ENCODE measurements at places on chromosomes 12 and 14. TPM values are rescaled to one million over a fixed set of nuclear protein-coding genes. Genes with fewer than 3 reads are reported as not detected.

LRRC9 gene
- total RNA-seq = not detected

PRKCH gene
- 38.7 TPM for total RNA-seq

SERPINA9 gene
- not detected for total RNA-seq

PRPH gene
- total RNA-seq = 0.31 TPM

GNB3 gene
- 0.46 TPM for total RNA-seq

CISTR gene
- total RNA-seq = not detected

METTL3 gene
- total RNA-seq = 63.9 TPM

CD163L1 gene
- total RNA-seq = 0.49 TPM

MMP17 gene
- not detected for total RNA-seq

- no peak for DNase-seq
Measured at GRCh38 chr12:99152337-99152736, 495.2 kb upstream of the GARIN6 start.

GRCh38 chr12:15662303-15662980 is 126.7 kb downstream of the EPS8 start:
- DNase-seq = no peak

- DNase-seq = no peak
Measured at GRCh38 chr14:32258336-32258993, 55.4 kb upstream of the RNU6-8 start.

DNA sequence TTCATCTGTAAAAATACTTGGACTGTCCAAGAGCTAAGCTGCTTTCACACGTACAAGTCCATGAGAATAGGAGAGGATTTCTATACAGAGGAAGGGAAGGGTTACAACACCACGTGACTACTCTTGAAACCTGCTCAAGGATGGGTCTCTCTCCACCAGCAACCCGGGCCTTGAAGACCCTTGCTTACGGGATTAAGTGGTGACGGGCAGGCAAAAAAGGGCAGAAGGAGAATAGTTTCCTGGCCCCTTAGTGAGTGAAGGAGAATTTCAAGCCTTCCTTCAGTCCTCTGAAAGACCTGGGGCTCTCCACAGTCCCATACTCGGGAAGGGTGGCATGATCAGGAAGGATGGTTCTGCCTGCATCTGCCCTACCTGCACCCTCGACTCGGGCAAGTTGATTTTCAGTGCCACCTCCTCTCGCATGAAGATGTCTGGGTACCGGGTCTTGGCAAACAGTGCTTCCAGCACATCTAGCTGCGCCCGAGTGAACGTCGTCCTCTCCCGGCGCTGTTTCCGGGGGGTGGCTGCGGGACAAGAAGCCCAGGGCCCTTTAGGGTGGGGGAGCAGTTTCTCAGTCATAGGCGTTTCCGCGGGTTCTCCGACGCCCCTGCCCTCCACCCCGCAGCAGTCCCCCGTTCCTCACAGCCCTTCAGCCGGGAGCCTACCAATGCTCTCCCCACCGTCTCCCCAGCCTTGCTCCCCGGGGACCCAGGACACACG is 6.3 kb downstream of the OTX2 start:
- no peak for DNase-seq

- no peak for DNase-seq
Measured at GRCh38 chr12:51942056-51942455, 9.4 kb upstream of the ACVR1B start.

GRCh38 chr12:91877456-91878235 is 268.0 kb downstream of the BTG1 start:
- no peak for DNase-seq

DNA sequence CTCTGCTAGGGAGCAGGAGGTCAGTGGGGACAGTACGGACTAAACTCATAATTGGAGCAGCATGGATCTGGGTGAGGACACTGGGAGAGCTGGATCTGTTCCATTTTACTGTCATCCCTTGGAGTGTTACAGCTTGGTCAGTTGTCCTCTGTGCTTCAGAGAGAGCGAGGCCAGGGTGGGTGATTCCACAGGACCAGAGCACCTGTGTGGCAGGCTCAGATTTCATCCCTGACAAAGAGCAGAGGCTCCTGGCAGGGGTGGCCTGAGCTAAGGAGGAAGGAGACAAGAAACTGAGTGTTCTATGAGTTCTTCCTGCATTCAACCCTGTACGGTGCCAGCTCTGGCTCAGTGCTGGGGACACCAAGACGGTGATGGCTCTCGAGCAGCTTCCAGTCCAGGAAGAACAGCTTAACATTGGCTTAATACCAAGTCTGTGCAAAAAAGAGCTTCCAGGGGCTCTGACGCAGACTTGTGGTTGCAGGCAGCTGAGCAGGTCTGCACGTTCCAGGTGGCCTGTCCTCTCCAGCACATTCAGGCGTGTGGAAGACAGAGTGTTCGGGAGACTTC is 8.4 kb upstream of the PGF start:
- DNase-seq = no peak

- no peak for DNase-seq
Measured at GRCh38 chr14:99454246-99454645, 26.4 kb downstream of the SETD3 start.

- no peak for DNase-seq
Measured at GRCh38 chr12:902581-902980, 46.9 kb downstream of the RAD52 start.

- DNase-seq = no peak
Measured at GRCh38 chr14:104400355-104400754, 179.2 kb upstream of the C14orf180 start.

GRCh38 chr12:14482361-14482760 is 85.3 kb downstream of the PLBD1 start:
- no peak for DNase-seq

GRCh38 chr14:35866595-35867279 is 40.6 kb downstream of the BRMS1L start:
- no peak for DNase-seq

- DNase-seq = peak; percentile 96
Measured at GRCh38 chr12:103924761-103925641, 5.2 kb upstream of the HSP90B1 start.

GRCh38 chr14:96038920-96039632 is at the start of gene C14orf132:
Gene C14orf132, plus strand, starts transcription at chr14:96039362. Its CDS starts 139 bp downstream, at chr14:96039501.
- no peak for DNase-seq

GRCh38 chr12:3272958-3273357 is 195.8 kb downstream of the TSPAN9 start:
- DNase-seq = no peak

GRCh38 chr14:72975770-72976169 is 49.5 kb downstream of the DCAF4 start:
- DNase-seq = no peak

GRCh38 chr12:12902036-12902435 is 10.7 kb downstream of the GPRC5A start:
- no peak for DNase-seq

DNA sequence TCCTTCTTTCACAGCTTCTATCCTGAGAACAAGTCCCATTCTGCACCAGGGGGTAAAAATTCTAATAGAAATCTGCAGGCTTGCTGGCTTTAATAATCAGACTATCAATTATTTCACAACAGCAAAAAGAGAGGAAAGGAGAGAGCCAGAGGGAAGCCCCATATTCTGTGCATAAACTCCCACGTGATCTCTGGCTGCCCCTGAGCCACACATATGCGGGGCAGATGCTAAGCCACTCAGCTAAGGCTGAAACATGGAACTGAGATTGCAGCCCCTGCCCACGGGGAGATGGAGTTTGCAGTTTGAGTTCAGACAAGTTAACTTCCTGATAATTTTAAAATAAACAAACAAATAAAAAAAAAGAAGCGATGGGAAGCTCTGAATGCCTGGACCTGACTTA is 254.4 kb upstream of the CCDC196 start:
- DNase-seq = no peak

Data from GM12878 (cell line).